ENCODE measurements at places on chromosomes 1 and 21.

GRCh38 chr1:207861442-207862177 lies 49.3 kb downstream of the CD34 start:
- DNase-seq = peak; percentile 35

GRCh38 chr21:42579456-42580075 lies 65.9 kb downstream of the SLC37A1 start:
- no peak for DNase-seq

DNA sequence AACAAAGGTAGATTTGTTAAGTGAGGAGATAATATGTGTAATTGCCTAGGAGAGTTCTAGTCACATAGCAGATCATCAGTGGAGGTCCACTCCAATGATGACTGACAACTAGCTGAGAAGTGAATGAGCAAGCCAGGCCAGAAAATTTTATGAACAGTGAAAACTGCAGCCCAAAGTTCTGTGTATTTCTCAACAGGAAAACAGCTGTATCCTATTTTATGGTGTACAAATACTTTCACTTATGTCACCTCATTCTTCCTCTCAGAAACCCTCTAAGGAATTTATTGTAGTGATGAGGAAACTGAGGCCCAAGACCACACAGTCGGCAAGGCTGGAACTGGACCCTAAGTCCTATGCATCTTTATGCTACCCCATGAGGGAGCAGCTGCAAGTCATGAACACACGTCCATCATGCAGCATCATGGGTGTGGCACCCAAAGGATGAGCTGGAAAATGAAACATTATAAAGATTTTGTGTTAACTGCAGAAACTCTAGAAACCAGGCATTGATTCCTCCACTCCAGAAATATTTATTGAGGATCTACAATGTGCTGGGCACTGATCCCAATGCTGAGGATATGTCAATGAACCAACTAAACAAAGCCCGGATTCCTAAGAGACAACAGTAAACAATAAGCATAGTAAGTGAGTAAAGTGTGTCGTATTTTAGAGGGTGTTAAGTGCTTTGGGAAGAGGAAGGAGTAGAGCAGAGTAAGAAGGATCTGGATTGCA lies 99.5 kb upstream of the DUSP10 start:
- DNase-seq = no peak

DNA sequence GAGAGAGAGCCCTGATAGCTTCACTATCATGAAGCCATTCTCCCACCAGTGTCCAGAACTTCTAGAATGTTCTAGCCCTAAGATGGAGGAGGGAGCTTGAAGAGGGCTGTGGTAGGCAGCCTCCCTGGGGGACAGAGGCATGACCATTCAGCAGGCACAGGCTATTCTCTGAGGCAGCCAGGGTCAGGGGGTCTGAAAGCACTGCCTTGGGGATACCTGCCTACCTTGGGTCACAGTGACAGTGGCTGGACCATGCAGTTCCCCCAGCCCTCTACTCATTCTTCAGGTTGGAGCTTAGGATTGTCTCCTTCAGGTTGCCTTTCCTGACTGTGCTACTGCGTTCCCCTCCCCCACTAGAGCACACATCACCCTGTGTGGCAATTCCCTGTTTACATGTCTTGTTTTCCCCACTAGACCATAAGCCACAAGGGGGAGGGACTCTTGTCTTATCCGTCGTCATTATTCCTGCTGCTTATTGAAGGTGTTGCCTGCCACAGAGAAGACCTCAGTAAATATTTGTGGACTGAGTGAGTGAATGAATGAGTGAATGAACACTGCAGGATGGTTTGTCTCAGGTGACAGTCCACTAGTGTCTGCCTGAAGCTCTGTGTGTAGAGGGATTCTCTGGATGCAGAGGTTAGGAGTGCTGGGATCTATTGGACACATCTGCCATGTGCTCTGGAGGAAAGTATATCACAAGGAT lies 5.2 kb downstream of the ZDHHC18 start:
- no peak for DNase-seq

DNA sequence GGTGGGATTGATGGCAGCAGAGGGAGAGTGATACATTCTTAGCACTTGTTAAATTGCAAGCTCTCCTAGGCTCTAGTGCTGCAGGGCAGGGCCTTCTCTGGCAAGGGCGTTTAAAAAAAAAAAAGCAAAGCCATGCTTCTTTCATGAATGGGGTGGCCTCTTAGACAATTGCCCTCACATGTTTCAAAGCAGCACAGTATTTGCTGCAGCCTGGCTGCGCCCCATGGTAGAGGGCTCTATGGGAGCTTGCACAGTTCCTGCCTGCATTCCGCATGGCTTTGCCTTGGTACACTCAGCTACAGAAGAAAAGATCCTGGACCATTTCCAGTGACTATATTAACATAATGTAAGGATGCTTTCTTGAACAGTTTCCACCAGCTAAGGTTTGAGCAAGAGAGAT lies 267.2 kb downstream of the ZNF648 start:
- DNase-seq = no peak

GRCh38 chr1:91885213-91885715 lies 687 bp downstream of the TGFBR3 start:
- DNase-seq = peak; percentile 9

- DNase-seq = no peak
Observed at GRCh38 chr1:52795464-52795863, 47.1 kb upstream of the ZYG11A start.

DNA sequence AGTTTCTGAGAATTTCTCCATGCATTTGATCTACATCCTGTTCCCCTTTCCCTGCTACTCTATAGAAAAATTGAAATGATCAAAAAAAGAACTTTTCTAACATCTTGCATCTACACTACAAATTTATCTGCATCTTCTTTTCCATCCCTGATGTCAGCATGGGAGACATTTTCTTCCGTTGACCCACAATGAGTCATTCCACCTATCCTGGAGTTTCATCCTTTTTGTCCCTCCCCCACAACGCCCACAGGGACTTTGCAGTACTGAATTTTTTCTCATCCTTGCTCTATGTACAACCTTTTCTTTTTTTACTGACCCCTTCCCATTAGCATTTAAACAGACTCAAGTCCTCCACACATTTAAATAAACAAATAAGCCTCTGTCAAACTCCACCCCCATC lies 112.2 kb upstream of the MROH9 start:
- no peak for DNase-seq

- no peak for DNase-seq
Observed at GRCh38 chr1:32199717-32200072, 700 bp upstream of the CCDC28B start.

DNA sequence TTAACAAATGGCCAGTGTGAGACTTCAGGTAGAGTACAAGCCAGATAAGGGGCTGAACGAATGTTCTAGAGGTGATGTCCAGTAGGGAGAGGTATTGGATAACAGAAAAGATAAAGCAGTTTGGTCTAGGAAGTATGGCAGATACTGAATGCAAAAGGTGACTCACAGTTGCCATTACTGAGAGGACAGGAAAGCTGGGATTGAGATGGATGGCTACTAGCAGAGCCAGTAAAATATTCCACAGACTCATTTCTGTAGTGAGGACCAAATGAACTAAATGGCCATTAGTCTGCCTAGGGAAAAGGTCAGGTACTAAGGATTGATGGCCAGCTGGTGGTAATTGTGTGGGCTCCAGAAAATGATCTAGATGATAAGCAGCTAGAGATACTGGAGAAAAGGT lies 11.5 kb downstream of the MACO1 start:
- no peak for DNase-seq

GRCh38 chr1:83515578-83516154 lies 483.3 kb downstream of the TTLL7 start:
- DNase-seq = no peak

GRCh38 chr1:168088511-168089325 lies 48.0 kb downstream of the GPR161 start:
- DNase-seq = no peak

DNA sequence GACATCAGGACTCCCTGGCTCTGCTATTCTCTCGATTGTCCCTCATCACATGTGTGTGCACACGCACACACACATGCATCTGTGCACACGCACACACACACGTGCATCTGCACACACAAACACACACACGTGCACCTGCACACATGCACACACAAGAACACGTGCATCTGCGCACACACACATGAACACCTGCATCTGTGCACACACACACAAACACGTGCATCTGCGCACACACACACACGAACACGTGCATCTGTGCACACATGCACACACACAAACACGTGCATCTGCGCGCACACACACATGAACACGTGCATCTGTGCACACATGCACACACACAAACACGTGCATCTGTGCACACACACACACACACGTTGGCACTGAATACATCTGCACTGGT lies 14.7 kb downstream of the S100A7A start:
- no peak for DNase-seq

All from stimulated activated naive CD4-positive, alpha-beta T cell (primary cell).